Esophagus squamous epithelium (tissue), 5 donors: ENCODE measurements at places on chromosomes 12 and 14.

DNA sequence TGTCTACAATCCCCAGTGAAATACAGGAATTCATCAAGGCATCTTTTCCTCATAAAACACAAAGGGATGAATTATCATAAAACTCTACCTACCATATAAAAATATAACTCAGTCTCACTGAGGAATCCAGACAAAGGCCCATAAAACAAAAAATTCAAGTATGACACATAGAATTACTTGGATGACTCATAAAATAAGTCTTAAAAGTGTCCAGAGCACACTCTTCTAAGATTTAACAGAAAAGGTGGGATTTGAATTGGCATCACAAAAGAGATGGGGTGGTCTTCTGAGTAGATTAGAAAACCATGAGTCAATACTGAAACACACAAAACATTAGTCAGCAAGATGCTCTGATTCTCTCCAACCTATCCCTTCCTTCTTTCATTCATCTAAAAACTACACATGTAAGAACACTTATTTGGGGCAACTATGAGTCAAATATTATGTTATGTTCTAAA is 202.7 kb upstream of the GARIN6 start:
- no peak for DNase-seq

DNA sequence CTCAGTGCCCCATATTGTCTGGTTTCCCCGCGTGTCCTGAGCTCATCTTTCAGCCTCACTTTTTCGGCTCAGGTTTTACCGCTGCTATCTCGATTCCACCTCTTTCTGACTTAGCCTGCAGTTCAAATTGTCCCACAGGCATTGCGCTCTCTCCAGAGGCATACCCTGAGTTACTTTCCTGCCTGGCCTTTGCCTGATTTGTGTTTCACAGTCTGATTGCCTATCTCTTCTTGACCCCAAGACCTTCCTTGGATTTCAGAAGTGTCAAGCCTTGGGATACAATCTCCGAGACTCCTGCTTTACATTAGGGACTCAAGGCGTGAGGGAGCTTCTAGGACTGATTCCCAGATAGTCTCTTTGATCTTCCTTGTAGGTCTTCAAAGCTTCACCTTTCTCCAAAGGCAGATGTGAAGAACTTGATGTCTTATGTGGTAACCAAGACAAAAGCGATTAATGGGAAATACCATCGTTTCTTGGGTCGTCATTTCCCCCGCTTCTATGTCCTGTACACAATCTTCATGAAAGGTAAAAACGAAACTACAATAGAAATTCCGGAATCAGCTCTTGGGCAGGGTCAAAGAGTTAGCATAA is 629 bp downstream of the LETMD1 start:
- DNase-seq, result no peak

GRCh38 chr12:21938879-21939278 is 2.3 kb downstream of the ABCC9 start:
- DNase-seq, result no peak

DNA sequence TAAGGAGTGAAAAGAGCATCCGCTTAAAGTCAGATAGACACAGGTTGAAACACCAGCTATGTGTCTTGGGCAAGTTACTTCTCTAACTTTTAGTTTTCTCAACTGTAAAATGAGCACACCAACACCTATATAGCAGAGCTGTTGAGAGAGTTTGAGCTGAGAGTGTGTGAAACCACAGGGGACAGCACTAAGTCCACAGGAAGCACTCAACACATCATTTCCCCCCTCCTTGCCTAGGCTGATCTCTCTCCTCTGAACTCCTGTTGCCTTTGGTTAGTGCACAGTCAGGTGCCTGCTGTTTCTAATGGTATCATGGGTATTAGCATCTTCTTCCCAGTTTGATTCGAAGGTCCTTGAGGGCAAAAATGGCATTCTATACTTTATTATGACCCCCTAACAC is 176.7 kb downstream of the DPF3 start:
- DNase-seq, result no peak

- no peak for DNase-seq
Measured at GRCh38 chr14:34270361-34270760, 191.7 kb downstream of the SPTSSA start.

GRCh38 chr12:75592638-75593335 is 81.4 kb upstream of the KRR1 start:
- DNase-seq, result no peak

DNA sequence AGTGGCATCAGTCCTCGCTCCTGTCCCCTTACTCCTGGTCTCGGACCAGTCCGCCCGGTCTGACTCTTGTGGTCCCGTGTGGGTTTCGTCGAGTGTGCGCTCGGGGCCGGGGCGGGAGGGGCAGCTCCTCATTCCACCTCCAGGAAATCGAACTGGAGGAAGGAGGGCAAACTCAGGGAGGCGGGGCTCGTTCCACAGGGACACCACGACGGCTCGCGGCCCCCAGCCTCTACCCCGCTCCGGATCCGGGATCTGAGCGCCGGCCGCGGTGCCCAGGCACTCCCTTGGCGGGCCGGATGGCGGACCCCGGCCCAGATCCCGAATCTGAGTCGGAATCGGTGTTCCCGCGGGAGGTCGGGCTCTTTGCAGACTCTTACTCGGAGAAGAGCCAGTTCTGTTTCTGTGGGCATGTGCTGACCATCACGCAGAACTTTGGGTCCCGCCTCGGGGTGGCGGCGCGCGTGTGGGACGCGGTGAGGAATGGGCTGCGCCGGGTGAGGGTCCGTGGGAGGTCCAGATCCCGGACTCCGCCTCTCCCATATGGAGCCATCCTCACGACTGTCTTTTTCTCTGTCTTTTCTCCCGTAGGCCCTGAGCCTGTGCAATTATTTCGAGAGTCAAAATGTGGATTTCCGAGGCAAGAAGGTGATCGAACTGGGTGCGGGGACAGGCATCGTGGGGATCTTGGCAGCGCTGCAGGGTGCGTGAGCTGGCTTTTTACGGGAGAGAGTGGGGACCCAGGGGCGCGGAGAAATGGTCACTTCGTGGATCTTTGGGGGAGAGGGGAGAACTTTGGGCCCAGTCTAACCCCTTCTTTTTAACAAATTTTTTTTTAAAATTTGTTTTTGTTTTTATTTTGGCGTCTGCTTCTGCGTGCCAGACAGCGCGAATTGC is at the start of gene EEF1AKMT3:
EEF1AKMT3 (plus strand) TSS at position 186 of the 894 bp plus-strand sequence; CDS start at position 297, 111 bp downstream.
- DNase-seq, result no peak

DNA sequence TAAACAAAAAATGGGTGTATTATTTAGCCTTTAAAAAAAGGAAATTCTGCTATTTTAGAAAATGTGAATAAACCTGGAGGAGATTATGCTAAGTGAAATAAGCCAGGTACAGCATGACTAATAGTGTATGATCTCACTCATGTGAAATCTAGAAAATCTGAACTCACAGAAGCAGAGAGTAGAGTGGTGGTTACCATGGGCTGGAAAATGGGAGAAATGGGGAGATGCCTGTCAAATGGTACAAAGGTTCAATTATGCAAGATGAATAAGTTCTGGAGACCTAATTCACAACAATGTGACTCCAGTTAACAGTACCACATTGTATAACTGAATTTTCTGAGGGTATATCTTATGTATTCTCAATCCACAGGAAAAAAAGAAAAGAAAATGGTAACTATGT is 17.4 kb upstream of the LEMD3 start:
- no peak for DNase-seq

DNA sequence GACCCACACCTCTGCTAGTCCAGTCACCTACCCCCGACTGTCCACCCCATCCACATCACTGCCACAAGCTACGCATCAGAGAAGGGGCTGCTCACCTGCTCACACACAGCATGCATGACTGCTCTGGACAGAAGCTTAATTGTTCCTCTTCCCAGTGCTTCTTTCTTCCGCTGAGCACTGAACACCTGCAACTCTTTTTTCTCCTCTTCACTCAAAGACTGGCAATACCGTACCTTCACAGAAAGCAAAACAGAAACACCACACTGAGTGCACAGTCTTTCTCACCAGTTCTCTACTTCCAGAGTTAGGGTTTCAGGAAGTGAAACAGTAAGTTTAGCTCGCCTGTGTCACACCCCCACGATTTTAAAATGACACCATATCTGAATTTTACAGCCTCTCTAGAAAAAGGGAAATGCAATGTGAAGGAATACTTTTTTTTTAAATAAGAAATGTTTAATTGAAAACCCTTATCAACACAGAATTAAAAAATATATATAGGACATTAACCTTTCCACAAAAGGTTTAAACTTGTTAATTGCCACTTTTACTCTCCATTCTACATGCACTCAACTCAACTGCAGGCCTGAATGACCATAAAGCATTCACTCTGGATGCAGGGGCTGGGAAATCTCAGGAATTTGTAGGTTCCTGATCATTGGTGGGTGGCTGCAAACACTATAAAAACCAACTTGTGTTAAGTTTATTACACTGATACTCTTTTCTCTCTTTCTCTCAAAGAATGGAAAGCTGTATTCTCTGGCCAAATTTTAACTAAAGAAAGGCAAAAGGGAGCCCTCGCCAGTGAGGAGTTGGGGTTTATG is 120.0 kb downstream of the PRICKLE1 start:
- DNase-seq, result no peak

DNA sequence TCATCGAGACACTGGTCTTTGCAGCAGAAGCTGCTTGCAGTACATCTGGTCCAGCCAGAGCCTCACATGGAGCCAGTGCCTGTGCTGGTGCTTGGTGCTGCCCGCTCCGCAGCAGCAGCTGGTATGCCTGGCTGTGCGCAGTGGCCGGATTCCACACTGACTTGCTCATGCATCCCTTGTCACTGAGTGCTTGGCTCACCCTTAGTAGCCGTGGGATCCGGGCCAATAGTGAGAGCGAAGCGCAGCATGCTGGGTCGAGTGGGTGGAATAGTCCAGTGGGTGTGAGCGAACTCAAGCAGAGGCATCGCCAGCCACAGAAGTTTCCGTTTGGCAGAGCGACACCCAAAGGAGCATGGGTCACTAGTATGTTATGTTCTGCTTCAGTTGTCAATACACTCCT is 10.1 kb upstream of the FBXO33 start:
- no peak for DNase-seq

DNA sequence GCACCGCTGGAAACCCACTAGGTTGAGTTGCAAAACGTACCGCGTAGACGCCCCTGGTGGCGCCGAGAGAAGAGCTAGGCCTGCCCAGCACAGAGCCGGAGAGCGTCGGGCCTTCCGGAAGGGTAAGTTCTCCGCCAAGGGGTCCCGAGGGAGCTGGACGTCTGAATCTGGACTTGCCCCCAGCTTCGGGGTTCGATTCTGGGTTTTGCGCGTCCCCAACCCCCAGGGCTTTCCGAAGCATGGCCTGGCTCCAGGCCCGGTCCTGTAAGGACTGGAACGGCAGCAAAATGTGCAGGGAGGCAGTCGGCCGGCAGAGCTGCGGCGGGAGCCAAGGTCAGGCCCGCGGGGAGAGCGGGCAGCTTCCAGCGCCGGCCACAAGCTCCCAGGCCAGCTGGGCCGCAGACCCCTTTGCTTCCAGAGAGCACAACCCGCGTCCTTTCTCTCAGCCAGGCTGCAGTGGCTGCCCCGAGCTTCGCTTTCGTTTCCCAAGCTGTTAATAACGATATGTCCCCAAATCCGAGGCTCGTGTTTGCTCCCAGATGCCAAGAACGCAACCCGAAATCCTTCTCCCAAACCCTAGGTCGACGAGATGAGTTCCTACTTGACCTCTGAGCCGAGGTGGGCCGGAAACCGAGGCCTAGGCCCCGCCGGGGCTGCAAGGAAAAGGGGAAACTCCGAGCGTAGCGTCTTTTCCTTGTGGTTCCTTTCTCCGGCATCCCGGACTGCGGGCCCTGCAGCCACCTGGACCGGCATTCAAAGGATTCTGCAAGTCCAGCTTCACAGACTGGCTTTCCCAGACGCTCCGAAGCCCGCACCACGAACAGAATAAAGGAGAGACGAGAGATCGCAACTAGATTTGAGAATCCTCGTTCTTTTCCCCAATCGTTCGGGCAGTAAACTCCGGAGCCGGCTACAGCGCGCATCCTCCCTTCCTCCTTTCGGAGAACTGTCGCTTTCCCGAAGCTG is 3.2 kb upstream of the TBX5 start:
- DNase-seq, result no peak

GRCh38 chr14:28116716-28117115 is 649.9 kb upstream of the FOXG1 start:
- DNase-seq, result no peak

DNA sequence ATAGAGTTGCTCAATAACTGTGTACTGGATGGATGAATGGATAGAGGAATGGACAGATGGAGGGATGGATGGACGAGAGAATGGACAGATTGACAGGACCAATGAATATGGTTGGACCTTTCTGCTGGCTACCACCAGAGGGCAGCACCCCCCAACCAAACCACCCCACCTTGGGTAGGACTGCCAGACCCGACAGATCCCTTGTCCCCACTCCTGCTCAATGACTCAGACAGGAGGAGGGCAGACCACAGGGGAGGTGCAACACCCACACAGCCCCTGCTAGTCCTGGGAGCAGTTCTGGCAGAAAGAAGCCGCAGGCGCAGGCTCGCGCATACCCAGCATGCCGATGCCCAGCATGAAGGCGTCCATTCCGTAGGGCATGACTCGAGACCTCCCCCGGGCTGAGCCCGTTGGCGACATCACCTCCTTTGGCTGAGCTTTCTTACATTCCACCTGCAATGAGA is 12.4 kb downstream of the MSI1 start:
- no peak for DNase-seq

GRCh38 chr14:30450631-30451545 is 108.1 kb upstream of the G2E3 start:
- no peak for DNase-seq

GRCh38 chr12:129226851-129227250 is 373.6 kb downstream of the GLT1D1 start:
- DNase-seq, result no peak

- DNase-seq, result no peak
Measured at GRCh38 chr12:85920324-85920947, 46.3 kb downstream of the NTS start.

DNA sequence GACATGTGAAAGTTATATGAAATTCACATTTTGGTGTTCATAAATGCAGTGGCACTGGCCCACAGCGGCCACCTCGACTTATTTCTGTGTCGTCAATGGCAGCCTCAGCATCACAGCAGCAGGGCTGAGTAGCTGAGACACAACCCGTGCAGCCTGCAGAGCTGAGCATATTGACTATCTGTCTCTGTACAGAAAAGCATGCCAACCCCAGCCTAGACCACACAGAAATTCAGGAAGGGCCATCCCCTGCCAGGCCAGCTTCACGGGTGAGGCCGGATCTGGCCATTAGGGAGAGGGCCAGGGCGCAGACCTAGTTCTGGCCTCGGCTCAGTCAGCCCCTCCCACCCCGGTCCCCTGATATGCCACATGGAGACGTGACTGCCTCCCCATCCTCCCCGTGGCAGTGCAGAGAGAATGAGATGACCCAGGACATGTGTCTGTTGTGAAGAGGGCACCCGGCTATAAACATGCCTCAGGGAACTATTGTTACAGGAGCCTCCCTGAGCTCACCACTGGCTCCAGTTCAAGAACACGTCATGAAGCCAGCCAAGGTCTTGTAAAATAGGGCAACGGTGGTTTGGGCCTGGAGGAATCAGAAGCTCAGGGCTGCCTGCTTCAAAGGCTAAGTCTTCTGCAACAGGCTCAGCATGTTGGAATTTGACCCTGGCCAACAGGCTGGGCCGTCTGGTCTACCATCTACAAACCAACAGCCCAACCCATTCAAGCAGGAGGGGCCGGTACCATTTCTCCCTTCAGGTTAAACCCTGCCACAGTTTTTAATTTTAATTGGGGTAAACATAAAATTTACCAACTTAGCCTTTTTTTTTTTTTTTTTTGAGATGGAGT is 25.5 kb downstream of the SCARB1 start:
- DNase-seq, result no peak
